ENCODE measurements at places on chromosomes 5 and 9.

DNA sequence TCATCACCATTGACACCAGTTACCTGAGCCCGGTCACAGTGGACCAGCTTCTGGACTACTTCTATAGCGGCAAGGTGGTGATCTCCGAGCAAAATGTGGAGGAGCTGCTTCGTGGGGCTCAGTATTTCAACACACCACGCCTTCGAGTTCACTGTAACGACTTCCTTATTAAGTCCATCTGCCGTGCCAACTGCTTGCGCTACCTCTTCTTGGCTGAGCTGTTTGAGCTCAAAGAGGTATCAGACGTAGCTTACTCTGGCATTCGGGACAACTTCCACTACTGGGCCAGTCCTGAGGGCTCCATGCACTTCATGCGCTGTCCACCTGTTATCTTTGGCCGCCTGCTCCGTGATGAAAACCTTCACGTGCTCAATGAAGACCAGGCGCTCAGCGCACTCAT lies 520 bp downstream of the CCIN start:
- no peak for DNase-seq

- no peak for DNase-seq
Measured at GRCh38 chr9:129170229-129170628, 7.8 kb downstream of the IER5L start.

DNA sequence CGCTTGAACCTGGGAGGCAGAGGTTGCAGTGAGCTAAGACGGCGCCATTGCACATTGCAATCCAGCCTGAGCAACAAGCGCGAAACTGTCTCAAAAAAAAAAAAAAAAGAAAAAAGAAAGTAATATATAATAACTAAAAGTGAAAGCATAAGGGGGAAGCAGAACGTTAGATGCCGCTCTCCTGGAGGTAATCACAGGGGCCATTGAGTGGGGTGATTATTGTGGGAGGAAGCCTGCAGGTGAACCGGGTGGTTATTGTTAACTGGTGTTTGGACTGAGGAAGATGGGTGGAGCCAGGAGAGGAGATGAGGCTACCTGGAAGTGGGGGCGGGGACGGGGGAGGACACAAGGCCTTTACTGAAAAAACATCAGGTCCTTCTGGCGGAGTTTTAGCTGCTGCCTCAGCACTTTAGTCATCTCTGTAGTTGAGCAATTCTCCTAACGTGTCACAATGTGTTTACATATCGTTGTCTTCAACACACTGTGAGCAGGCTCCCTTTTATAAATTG lies 5.3 kb upstream of the TJP2 start:
- DNase-seq = no peak

GRCh38 chr9:75054368-75055001 lies 26.4 kb upstream of the CARNMT1 start:
- DNase-seq = no peak

DNA sequence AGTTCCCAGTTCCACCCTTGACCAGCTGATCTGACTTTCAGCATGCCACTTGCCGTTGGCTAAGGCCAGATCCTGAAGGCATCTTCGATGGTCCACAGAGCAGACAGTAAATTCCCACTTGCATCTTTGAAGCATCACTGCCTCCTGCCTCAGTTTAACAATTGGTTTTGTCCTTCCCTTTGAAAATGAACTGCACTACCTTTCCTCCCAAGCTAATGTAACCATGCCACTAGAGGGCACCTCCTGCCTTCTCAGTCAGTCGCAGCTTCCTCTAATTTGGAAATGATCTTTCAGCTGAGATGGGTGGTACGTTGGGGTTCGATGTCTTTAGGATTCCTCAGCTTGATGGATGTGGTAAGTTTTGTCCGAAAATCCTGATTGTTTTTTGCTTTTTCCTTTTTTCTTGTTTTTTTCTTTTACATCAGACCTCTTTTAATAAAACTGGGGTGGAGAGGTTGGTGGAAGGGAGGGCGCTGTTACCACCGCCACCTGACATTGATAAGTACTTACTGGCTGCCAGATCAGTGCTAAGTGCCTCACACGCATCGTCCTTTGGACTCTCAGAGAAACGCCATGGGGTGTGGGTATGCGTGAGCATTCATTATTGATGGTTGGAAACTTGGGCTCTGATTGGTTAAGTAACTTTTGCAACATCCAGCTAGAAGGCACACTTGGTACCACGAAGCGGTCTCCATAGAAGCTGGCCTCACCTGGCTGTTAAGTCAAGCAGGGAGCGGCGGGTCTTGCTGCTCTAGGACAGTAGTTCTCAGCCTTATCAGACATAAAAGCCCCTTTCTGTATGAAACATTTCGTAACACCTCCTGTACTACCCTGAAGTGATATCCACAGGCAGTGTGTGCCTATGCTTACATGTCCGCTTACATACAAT lies 16.9 kb downstream of the PTTG1 start:
- no peak for DNase-seq

- no peak for DNase-seq
Measured at GRCh38 chr9:122065923-122066629, 27.0 kb downstream of the TTLL11 start.

- no peak for DNase-seq
Measured at GRCh38 chr5:56415356-56415765, 182.2 kb upstream of the ANKRD55 start.

- DNase-seq = no peak
Measured at GRCh38 chr5:75044406-75044805, 8.0 kb downstream of the GCNT4 start.

- DNase-seq = no peak
Measured at GRCh38 chr9:90854637-90855175, 53.1 kb downstream of the SYK start.

- DNase-seq = no peak
Measured at GRCh38 chr9:134488331-134489280, 153.0 kb upstream of the COL5A1 start.

DNA sequence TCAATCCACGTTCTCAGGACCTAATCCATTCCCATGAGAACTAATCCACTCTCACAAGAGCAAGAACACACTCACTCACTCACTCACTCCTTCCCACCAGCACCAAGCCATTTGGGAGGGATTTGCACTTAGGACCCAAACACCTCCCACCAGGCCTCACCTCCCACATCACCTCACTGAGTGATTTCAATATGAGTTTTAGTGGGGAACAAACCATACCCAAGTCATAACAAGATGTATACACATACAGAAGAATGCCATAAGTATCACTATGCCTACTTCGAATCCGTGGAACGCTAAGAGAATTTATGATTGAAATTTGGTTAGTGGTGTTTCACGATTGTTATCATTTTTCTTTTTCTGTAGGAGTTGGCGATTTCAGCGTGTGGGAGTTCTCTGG lies 29.3 kb upstream of the CTSL start:
- DNase-seq = no peak

All from activated CD8-positive, alpha-beta memory T cell treated with anti-CD3 and anti-CD28 coated beads for 1 hour (primary cell).